Activated T-cell treated with anti-CD3 and anti-CD28 coated beads for 4 hours (primary cell): ENCODE measurements at places on chromosomes 12 and 14.

DNA sequence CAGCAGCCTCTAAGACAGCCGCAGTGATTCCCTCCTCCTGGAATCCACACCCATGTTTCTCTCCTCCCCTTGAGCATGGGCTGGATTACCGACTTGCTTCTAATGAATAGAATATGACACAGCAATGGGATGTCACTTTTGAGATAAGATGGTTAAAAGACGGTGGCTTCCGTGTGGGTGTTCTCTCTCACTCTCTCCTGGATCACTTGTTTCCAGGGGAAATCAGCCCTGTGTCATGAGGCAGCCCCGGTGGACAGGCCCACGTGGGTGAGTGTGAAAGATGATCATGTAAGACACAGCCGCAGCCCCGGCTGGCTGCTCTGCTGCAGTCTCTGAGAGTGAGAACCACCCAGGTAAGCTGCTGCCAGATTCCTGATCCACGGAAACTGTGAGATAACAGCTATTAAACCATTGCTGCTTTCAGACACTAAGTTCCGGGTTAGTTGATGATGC, 10.7 kb downstream of the MOAP1 start:
- DNase-seq = no peak

- DNase-seq = no peak
Observed at GRCh38 chr14:95332641-95333040, 12.9 kb upstream of the CLMN start.

GRCh38 chr14:51334566-51334965, 94.5 kb downstream of the TMX1 start:
- DNase-seq = no peak

- no peak for DNase-seq
Observed at GRCh38 chr12:66947119-66947518, 268.2 kb upstream of the GRIP1 start.

DNA sequence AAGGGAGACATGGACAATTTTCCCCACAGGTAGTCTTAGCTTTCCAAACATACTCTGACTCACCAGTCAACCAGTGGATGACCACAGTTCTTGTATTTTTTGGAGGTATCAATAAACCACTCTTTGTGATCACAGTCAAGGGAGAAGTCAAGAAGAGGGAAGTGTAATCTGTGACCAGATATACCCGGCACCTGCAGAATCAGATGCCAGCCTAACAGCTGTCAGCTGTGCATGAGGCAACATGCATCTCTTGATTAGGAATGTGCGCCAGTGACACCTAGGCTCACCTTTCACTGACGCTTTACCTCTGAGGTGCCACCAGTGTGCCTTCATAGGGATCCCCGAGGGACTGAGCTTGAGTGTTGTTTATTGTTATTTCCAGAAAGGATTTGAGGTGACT, 20.0 kb downstream of the PROX2 start:
- DNase-seq = no peak

GRCh38 chr12:18683327-18684013, 54.3 kb downstream of the PLCZ1 start:
- no peak for DNase-seq

DNA sequence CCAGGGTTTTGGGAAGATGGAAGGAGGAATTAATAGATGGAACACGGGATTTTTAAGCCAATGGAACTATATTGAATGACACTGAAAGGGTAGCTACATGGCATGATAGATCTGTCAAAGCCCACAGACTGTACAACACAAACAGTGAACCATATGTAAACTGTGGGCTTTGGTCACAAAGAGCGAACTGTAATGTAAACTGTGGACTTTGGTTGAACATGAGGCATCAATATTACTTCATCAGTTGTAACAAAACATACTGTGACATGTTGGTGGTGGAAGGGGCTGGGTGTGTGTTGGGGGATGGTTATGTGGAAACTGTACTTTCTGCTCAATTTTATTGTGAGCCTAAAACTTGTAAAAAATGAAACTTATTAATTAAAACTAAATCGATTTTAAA, 210.6 kb upstream of the HMGA2 start:
- no peak for DNase-seq

DNA sequence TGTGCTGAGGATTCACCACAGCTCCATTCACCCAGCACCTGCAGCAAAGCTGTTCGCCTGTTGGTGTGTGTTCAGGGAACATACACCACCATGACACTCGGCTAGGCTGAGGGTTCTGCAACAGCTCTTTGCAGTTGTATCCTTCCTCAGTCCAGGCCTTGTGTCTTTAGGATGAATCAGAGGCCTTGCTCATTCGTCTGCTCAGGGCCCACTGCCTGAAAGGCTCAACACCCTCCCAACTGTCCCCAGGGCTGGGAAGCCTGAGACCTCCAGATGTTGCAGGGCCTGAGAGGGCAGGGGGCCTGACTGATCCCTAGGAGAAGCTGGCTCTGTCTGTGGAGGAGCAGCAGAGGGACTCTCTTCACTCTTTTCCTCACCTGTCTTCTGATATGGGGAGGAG, 11.2 kb downstream of the ZDHHC22 start:
- DNase-seq = no peak

DNA sequence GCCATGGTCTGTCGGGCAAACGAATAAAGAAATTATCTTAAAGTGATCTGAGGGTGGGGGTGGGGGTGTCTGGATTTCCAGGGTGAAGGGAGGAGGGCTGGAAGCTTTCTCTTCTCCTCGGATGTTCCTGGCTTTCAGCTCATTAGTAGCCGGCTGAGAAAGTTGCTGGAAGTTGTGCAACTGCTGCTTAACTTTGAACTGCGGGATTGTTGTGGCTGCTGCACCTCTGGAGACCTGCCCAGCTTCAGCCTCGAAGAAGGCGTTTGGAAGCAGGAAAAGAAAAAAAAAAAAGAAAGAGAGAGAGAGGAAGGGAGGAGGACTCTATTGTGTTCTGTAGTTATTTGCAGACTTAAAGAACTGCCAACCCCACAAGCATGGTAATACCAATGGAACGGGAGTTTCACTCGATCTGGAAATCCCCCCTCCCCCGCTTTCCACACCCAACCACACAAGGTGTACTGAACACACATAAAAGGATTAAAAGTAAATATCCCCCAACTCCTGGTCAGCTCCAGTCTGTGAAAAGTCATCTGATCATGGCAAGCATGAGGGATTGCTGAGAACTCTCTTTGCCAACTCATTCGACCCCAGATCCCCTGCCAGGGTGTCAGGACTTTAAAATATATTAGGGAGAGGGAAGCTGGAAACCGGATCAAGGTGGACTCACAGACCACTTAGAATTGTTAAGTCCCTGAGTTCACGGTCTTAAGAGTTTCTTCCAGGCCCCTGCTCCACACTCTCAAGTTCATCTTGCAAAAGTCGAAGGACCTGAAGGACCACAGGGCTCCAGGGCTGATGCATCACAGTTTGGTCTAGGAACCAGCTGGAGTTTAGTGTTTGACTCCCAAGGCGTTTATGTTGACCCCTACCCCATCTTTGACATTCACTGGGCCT, at the start of gene RASSF9:
RASSF9 (minus strand) TSS at position 213 of the 894 bp plus-strand sequence; CDS start at position 5, 208 bp downstream.
- no peak for DNase-seq

- no peak for DNase-seq
Observed at GRCh38 chr14:67586369-67586768, 13.7 kb downstream of the PIGH start.

DNA sequence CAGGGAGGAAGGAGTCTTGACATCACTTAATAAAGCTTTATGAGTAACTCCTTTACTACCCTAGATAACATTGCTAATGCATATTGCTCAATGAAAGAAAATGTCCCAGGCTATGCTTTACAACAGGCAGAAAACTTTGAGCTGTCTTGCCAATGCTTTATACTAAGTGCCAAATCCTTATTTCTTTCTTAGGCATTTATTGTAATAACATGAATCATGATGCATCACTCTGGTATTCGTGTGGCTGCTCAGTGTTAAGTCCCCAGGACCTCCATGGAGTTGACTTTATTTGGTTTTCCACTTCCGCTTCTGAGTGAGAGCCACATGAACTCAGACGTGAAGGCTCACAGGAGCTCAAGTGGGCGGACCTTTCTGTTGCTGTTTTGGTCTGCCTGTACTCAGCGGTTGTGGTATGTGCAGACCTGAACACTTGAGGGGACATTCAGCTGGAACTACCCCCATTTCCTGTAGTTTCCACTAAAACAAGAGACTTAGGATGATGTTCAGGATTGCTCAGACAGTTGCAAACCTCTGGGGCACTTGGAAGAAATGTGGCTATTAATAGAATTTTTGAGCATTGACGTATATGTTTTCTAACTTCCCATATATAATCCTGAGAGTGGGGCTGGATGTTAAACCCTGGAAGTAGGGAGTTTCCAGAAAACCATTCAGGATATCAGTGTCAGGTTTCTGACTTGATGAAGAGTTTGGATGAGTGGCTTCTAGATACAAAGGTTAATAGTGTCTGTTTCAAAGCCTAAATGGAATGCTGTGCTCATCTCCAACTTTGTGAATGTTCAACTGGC, 258.6 kb downstream of the MSRB3 start:
- no peak for DNase-seq
